ENCODE measurements at places on chromosomes 4 and X. TPM values are rescaled to one million over a fixed set of nuclear protein-coding genes. Genes with fewer than 3 reads are reported as not detected.

The OTUD6A gene
- total RNA-seq = 1.1 TPM

The TEX11 gene
- not detected for total RNA-seq

The KIF4A gene
- total RNA-seq = 0.73 TPM

The APLN gene
- total RNA-seq = 1.7 TPM

The SEPTIN11 gene
- 39.1 TPM for total RNA-seq

The CT45A1 gene
- total RNA-seq = not detected

The TCEAL6 gene
- not detected for total RNA-seq

The HAND2 gene
- total RNA-seq = not detected

The GABRA4 gene
- total RNA-seq = 0.28 TPM

The HMGB3 gene
- total RNA-seq = 11.8 TPM

The SHROOM4 gene
- 6.1 TPM for total RNA-seq

The PAK3 gene
- 12.5 TPM for total RNA-seq

The ENAM gene
- total RNA-seq = 2.1 TPM

The NCAPG gene
- total RNA-seq = 4.7 TPM

The XAGE1A gene
- not detected for total RNA-seq

The MAGEB17 gene
- 0.62 TPM for total RNA-seq

The ZNF141 gene
- total RNA-seq = 17.2 TPM

The LINC00632 gene
- total RNA-seq = 13.5 TPM

The FAM90A26 gene
- not detected for total RNA-seq

The SLC2A9 gene
- 15.3 TPM for total RNA-seq

The KIAA1210 gene
- 234 TPM for total RNA-seq

The TEC gene
- 0.96 TPM for total RNA-seq

The SUPT20HL1 gene
- total RNA-seq = not detected

The RNF175 gene
- 1.9 TPM for total RNA-seq

The SLC10A4 gene
- total RNA-seq = 1.1 TPM

The CLIC2 gene
- total RNA-seq = 2.4 TPM
